Stimulated activated CD4-positive, alpha-beta T cell treated with anti-CD3 and anti-CD28 coated beads, Interleukin-1b, Interleukin-23, amount 100 ng/mL, for 48 hours (primary cell): ENCODE measurements at places on chromosomes 1 and 21.

GRCh38 chr1:184881941-184882913, 92.1 kb downstream of the NIBAN1 start:
- DNase-seq: peak; percentile 37

DNA sequence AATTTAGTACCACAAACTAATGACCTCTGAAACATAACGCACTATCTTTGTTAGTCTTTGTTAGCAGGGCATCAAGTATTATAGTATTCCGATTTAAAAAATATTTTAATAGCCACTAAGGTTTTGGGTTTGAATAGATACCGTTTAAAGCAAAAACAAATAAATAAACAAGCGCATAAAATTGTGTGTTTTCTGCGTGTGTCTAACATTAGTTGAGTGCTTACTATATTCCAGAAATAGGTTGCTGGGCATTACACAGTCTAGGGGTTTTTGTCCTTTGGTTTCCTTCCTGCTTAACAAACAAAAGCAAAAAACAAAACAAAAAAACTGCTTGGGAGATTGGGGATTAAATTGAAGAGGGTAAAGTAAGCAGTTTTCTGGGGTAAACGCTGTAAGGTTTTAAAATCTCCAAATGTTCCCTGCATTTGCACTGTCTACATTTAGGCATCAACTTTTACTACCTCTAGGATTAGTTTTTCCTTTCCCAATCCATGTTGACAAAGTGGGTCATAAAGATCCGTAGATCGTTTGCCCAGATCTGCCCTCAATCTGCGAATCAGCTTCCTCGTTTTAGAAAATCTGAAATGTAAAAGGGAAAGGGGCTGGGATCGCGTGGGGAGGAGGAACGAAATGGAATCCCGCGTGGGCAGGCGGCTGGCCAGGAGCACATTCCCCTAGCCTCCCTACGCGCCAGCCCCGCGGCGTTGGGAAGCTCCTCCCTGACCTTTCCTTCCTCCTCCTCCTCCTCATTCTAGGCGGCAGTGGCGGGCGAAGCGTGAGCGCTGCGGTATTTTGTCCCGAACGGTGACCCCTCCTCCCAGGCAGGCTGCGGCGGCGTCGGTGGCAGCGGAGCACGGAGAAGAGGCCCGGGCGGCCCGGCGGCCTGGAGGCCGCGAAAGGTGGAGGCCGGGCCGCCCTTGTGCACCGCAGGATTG, at the start of gene KCTD3:
Gene KCTD3 (plus strand): TSS at position 749 of the 935 bp plus-strand sequence. CDS start 382 bp downstream, outside the sequence.
- DNase-seq: peak; percentile 47

GRCh38 chr1:74697832-74698231, 24.2 kb upstream of the ERICH3 start:
- no peak for DNase-seq

- DNase-seq: peak; percentile 79
Observed at GRCh38 chr1:110879758-110880606, 7.0 kb downstream of the CD53 start.

- DNase-seq: no peak
Observed at GRCh38 chr1:86263101-86263500, 106.5 kb upstream of the COL24A1 start.

DNA sequence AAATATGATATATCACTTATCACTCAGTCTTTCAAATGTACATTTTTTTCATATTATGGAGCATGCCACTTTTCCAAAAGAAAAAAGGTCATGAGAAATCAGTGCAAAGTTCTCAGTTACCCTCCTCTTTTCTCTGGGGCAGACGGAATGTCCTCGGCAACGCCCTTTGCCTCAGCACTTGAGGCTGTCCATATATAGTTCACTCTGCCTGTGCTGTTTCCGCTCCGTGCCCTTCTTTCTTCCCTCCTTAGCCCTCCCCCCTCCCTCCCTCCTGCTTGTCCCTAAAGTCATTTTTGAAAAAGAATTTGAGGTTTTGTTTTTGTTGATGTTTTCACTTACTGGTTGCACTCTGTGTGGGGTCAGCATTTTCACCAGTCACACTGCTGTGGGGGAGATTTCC, 5.4 kb downstream of the BARHL2 start:
- DNase-seq: no peak

GRCh38 chr1:109828756-109829505, 65.2 kb upstream of the EPS8L3 start:
- DNase-seq: no peak

- peak; percentile 41 for DNase-seq
Observed at GRCh38 chr1:31663622-31664452, 19.2 kb upstream of the PEF1 start.

DNA sequence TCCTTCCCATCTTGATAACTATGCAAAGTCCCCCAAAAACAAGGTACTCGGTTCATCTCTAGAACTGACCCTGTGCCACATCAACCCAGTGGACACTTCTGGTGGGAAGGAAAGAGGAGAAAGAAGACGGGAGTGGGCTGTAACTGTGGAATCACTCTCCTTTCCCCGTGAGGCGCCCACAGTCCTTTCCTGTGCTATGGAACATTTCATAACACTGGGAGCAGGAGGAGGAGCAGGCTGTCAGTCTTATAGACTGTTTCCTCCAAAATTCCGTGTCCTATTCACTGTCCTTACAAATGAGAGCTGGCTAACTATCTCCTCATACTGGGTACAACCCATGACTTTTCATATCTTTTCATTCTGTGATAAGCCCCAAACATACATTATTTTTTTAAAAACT, 40.7 kb downstream of the PLEKHA6 start:
- DNase-seq: no peak

GRCh38 chr1:116754198-116754977, at the start of gene CD2:
Gene CD2 (plus strand): TSS chr1:116754430. CDS start chr1:116754493, 63 bp downstream.
- DNase-seq: peak; percentile 71

DNA sequence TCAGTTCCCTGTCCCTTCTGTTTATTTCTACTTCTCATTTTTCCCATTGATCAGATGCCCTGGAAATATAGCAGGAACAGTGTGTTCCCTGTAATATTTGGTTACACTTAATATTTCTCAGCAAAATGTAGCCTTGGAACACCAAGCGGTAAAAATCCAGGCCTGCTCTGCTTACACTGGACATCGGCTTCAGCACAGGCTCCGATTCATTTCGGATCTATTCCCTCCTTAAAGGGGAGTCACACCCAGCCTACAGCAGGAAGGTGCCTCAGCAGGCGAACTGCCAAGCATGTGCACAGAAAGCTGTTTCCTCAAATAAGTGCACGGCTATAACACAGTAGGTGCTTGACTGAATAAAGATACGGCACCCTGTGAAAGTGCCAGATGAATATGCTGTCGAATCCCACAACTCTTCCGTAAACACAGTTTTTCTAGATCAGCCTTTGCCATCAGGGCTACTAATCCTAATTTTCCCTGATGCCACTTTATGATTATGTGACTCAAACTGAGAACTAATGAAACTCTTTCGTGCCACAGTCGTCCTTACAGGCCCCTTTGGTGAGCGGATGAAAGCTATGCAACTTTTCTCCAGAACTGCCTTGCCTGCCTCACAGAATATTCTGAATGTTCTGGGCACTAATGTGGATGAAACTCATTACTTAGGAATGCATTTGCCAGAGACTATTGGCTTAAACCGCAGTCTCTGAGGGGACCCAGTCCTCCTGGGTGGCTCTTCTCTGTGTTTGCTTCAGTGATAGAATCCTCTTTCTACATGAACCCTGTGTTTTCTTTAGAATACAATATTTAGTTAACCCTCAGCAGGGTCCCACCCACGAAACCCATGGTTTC, 275.5 kb upstream of the RUNX1 start:
- no peak for DNase-seq

- DNase-seq: no peak
Observed at GRCh38 chr1:167409183-167409582, 109.1 kb downstream of the CD247 start.

DNA sequence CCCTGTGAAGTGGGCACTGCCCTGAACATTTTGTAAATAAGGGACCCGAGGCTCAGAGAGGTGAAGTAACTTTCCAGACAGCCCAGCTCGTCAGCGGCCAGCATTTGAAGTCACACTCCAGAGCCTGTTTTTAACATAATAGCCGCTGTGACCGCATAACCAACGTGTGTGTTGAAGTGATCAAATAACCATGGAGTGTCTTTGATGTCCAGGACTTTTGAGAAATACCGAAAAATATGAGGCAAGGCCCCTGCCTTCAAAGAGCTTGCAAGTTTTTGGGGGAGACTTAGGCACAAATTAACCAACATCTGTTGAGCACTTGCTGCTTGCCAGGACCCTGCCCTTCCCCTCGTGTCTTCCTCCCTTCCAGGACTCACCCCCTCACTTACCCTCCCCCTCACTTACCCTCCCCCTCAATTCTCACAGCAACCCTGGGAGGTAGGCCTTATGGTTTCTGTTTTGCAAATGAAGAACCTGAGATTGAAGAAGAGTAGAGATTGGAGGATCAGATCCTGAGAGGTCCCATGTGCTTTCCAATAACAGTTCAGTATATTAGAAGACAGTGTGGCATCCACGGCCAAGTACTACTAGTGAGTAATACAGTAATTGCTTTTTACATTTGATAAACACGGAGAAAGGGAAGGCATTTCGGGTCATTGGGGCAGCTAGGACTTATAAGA, 1.3 kb upstream of the SLC16A1 start:
- DNase-seq: peak; percentile 63

DNA sequence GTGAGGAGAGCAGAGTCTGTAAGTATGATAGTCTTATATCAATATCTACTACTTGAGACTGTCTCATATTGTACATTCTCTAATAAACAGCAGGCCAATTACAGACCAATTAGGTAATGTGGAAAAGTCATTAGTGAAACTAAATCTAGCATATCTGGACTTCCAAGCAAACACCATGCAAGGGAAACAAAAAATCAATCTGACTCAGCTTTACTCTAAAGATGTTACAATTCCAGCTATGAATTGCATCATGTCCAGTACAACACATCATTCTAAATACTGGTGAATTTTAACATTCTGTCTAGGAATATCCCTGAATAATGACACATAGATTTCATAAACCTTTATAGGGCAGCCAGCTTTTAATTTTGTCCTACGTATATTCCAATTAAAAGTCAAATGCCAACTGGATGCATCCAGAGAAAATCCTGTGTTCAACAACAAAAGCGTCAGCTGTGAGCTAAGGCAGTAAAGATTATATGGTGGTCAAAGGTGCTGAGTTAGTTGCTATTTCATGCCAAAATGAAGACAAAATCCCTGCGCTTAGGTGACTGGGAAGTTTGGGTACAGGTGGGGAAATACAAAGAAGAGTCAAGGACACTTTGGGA, 159.3 kb downstream of the TTLL7 start:
- DNase-seq: no peak

DNA sequence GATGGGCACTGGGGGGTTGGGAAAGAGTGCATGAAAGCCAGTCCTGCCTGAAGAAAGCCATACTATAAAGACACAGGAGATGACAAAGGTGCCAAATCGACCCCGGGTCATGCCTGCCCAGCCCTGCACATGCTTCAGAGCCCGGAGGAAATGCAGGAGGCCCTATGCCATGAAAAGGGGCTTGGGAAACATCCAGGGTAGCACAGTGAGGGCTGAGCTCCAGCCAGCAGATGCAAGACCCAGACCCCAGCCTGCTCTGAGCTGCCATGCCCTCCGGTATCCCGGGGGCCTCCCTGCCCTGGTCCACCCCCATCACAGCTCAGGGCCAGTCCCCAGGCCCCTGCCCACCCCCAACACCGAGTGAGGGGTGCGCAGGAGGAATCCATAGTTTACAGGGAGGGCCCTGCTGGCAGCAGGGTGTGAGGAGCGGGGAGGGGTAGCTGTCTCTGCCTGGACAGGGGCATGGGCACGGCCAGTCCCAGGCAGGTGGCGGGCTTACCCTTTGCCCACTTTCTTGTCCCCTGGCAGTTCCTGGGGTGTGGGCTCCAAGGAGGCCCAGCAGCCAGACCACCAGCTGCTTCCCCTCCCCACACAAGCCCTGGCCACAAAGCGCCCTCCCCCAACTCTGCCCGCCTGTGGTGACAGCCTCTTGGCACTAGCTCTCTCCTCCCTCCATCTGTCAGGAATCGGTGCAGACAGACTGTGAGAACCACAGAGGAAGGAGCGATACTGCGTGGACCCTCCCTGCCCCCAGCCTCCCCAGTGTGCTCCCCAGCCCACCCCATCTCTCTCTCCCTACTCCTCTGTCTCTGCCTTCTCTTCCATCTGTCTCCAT, 16.8 kb downstream of the LRP8 start:
- DNase-seq: no peak

GRCh38 chr1:1162597-1163537, 10.8 kb upstream of the TTLL10 start:
- no peak for DNase-seq

DNA sequence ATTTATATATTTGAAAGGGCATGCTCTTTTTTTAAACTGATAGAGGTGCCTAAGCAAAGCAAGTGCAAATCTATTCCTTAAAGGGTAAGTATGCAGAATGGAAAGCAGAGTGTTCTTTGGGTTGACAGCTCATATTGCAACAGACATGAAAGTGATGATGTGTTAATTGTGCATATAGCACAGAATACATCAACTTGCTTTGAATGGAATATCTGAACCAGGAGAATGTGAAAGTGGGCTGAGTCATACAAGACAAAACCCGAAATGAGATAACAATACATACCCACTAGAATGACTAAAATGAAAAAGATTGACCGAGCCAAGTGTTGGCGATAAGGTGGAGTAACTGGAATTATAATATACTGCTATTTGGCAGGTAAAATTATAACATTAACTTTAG, 4.3 kb downstream of the CR1 start:
- no peak for DNase-seq

- DNase-seq: no peak
Observed at GRCh38 chr1:224700918-224701531, 84.9 kb downstream of the CNIH3 start.

GRCh38 chr1:116693759-116694480, 26.4 kb upstream of the IGSF3 start:
- no peak for DNase-seq

GRCh38 chr1:96072021-96072420, 649.6 kb upstream of the PTBP2 start:
- DNase-seq: no peak

DNA sequence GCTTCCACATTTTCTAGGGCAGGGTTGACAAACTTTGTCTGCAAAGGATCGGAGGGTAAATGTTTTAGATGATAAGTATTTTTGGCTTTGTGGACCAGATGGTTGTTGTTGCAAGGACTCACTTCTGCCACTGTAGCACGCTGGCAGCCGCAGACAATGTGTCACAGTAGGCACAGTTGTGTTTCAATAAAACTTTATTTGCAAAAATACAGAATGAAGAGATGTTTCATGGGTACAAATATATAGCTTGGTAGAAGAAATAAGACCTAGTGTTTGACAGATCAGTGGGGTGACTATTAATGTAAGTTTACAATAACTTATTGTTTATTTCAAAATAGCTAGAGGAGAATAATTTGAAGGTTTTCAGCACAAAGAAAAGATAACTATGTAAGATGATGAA, 127.8 kb downstream of the GRIK3 start:
- no peak for DNase-seq

- DNase-seq: peak; percentile 54
Observed at GRCh38 chr21:41816583-41817165, 49.8 kb upstream of the RIPK4 start.
